Kidney (tissue), 22 donors: ENCODE measurements at places on chromosomes 4 and X. TPM values are rescaled to one million over a fixed set of nuclear protein-coding genes. Genes with fewer than 3 reads are reported as not detected.

The SOX3 gene
- not detected for total RNA-seq

The PLCXD1 gene
- total RNA-seq = 11.0 TPM

- peak within 1 kb of the TSS; percentile 99 for H3K4me3 ChIP-seq
- H3K27ac ChIP-seq = peak within 1 kb of the TSS; percentile 77
- peaks cover 5% of the 10 kb centered on the region for H3K27me3 ChIP-seq
- H3K36me3 ChIP-seq = no peaks in the 10 kb centered on the region
- peak; percentile 92 for DNase-seq
Observed at GRCh38 chrX:7147978-7148854, at the start of gene PUDP. Gene PUDP (minus strand): TSS chrX:7148153. CDS start chrX:7148113, 40 bp downstream.

The C1QTNF7 gene
- 2.2 TPM for total RNA-seq

DNA sequence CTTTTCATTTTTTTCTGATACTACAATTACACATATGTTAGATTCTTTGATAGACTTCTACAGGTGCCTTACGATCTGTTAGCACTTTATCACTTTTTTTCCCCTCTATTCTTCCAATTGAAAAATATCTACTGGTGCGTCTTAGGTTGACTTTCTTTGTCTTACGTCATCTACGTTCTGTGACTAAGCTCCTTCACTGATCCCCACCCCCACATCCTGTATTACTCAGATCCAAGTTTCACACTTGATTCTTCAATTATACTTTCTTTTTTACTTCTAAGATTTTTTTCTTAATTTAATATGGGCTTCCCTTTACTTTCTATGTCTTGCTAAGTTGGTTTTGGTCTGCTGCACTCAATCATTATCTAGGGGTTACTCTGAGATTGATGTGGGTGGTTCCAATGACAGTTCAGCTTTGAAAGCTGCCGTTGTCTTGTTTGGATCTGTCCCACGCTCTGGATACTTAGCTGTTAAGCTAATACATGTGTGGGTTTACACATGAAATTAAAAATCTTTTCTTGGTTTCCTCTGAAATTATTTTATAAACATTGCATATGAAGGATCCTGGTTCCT, 1321.1 kb downstream of the RAPGEF2 start:
- DNase-seq = no peak
- no peak overlapping the region for H3K27ac ChIP-seq
- no peaks in the 10 kb centered on the region for H3K36me3 ChIP-seq
- H3K4me3 ChIP-seq = no peak overlapping the region

The DGAT2L6 gene
- not detected for total RNA-seq

DNA sequence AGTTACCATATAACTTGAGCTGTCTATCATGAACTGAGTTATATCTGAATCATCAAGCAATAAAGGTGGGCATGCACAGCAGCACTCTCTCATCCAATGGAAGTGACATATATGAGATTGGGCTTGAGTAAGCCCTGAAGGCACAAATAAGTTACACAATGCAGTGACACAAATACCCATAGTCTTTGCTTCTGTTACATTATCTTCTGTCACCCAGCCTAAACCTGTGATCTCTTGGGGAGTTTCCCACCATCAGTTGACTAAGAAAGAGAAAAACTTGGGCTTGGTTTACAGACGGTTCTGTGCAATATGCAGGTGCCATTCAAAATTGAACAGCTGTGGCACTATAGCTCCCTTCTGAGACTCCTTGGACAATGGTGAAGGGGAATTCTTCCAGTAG, 138.8 kb upstream of the IL15 start:
- no peaks in the 10 kb centered on the region for H3K27me3 ChIP-seq
- H3K4me3 ChIP-seq = no peak overlapping the region
- H3K36me3 ChIP-seq = no peaks in the 10 kb centered on the region
- no peak overlapping the region for H3K27ac ChIP-seq
- no peak for DNase-seq

GRCh38 chr4:101851672-101852071, 61.1 kb downstream of the BANK1 start:
- no peaks in the 10 kb centered on the region for H3K36me3 ChIP-seq
- no peaks in the 10 kb centered on the region for H3K4me1 ChIP-seq
- no peak overlapping the region for H3K4me3 ChIP-seq
- no peak overlapping the region for H3K27ac ChIP-seq
- no peaks in the 10 kb centered on the region for H3K27me3 ChIP-seq
- no peak for DNase-seq

The STBD1 gene
- 4.5 TPM for total RNA-seq

The NIPAL1 gene
- total RNA-seq = 6.9 TPM

DNA sequence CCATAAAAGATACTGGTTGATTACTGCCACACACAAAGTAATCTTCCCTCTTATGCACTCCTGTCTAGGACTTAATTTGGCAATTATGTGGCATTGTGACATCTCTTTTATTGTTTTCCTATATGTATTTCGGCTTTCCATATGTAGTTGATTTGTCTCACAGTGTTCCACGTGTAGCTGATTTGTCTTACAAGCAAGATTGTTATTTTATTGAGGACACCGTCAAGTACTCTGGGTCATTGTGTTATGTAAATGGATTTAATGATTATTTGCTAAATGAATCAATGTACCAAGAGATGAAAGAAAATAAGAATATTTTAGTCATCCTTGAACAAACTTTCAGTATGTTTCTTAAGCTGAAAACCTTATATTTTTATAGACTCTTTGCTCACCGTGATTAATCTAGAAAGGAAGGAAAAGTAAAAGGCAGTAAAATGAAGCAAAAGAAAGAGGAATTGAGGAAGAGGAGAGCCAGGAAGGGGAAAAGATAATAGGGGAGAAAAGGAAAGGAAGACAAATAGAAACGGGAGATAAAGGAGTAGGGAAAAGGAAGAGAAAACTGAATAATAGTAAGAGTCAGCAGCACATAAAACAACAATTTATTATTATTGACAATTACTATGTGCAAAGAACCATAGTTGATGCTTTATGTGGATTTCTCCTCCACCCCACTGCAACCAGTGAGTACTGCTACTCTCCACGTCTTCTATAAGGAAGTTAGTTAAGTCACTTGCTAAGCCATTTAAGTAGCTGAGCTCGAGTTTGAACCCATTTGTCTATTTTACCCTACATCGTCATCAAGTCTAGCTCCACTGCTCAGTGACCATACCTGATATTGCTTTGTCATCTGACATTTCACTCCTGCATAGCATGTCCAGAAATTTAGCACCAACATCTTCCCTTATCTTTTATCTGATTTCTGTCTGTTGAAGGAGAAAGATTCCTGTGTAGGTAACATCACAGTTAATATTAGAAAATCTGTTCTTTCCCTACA, 336.5 kb downstream of the BMPR1B start:
- no peaks in the 10 kb centered on the region for H3K27me3 ChIP-seq
- DNase-seq = no peak
- no peak overlapping the region for H3K27ac ChIP-seq
- no peak overlapping the region for H3K4me3 ChIP-seq
- H3K36me3 ChIP-seq = no peaks in the 10 kb centered on the region

GRCh38 chrX:23385242-23385641, 50.6 kb downstream of the PTCHD1 start:
- H3K36me3 ChIP-seq = no peaks in the 10 kb centered on the region
- no peak for DNase-seq
- no peaks in the 10 kb centered on the region for H3K4me1 ChIP-seq
- no peaks in the 10 kb centered on the region for H3K27me3 ChIP-seq
- no peak overlapping the region for H3K4me3 ChIP-seq
- no peak overlapping the region for H3K27ac ChIP-seq

The TEX28 gene
- total RNA-seq = not detected

GRCh38 chrX:43750248-43750676, 94.2 kb downstream of the MAOA start:
- peak; percentile 74 for DNase-seq
- H3K4me3 ChIP-seq = no peak overlapping the region
- H3K36me3 ChIP-seq = no peaks in the 10 kb centered on the region
- no peaks in the 10 kb centered on the region for H3K4me1 ChIP-seq
- H3K27ac ChIP-seq = no peak overlapping the region
- peaks cover 6% of the 10 kb centered on the region for H3K27me3 ChIP-seq

GRCh38 chrX:27633328-27633727, 43.2 kb downstream of the DCAF8L2 start:
- no peak for DNase-seq
- no peak overlapping the region for H3K4me3 ChIP-seq
- no peak overlapping the region for H3K27ac ChIP-seq

DNA sequence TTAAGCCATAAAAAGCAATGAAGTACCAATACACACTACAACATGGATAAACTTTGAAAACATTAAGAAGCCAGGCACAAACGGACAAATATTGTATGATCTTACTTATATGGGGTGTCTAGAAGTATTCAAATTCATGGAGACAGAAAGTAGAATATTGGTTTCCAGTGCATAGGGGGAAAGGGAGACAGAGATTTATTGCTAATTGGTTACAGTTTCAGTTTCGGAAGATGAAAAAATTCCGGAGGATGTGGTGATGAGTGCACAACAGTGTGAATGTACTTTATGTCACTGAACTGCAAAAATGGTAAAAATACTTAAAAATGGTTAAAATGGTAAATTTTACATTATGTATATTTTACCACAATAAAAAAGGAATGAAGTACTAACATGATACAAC, 5.1 kb upstream of the PRDX4 start:
- no peaks in the 10 kb centered on the region for H3K27me3 ChIP-seq
- H3K4me3 ChIP-seq = no peak overlapping the region
- no peak overlapping the region for H3K27ac ChIP-seq
- H3K4me1 ChIP-seq = no peaks in the 10 kb centered on the region

The SUPT20HL1 gene
- not detected for total RNA-seq

The REELD1 gene
- total RNA-seq = 0.66 TPM

GRCh38 chr4:26365537-26366150, 44.8 kb downstream of the RBPJ start:
- H3K36me3 ChIP-seq = no peaks in the 10 kb centered on the region
- H3K27ac ChIP-seq = no peak overlapping the region
- H3K27me3 ChIP-seq = no peaks in the 10 kb centered on the region
- DNase-seq = no peak
- no peak overlapping the region for H3K4me3 ChIP-seq
- no peaks in the 10 kb centered on the region for H3K4me1 ChIP-seq

- H3K36me3 ChIP-seq = no peaks in the 10 kb centered on the region
- no peak overlapping the region for H3K27ac ChIP-seq
- no peak overlapping the region for H3K4me3 ChIP-seq
- peaks cover 2% of the 10 kb centered on the region for H3K4me1 ChIP-seq
- H3K27me3 ChIP-seq = no peaks in the 10 kb centered on the region
- DNase-seq = no peak
Observed at GRCh38 chr4:153348006-153348405, 3.5 kb downstream of the MND1 start.

GRCh38 chrX:136041254-136041812, 56.1 kb downstream of the SLC9A6 start:
- H3K27ac ChIP-seq = no peak overlapping the region
- H3K27me3 ChIP-seq = peaks cover 8% of the 10 kb centered on the region
- H3K4me1 ChIP-seq = no peaks in the 10 kb centered on the region

DNA sequence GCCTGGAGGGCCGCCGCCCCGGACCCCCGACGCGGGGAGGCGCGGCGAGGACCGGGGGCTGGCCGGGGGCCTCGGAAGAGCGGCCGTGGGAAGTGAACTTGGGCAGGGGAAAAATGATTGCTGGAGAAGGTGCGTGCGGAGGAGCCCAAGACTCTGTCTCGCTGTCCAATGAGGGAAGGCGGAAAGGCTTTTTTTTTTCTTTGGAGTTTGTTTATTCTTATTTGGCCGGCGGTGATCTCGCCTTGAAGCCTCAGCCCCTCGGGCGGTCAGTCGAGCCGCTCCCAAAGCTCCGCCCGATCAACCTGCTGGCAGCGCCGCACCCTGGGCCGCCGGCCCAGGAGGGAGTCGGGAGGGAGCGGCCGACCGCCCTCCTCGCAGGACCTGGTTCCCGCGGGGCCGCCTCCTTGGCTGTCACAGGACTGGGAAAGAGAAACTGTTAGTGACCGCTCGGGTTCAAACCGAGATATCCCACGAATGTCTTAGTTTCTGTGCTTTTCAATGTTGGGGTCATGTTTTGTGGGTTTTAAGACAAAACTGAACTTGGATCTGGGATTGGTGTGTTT, 2.5 kb downstream of the CPEB2 start:
- H3K4me1 ChIP-seq = peaks cover 12% of the 10 kb centered on the region
- H3K27me3 ChIP-seq = no peaks in the 10 kb centered on the region
- H3K27ac ChIP-seq = peak overlapping the region; percentile 100
- no peaks in the 10 kb centered on the region for H3K36me3 ChIP-seq
- peak overlapping the region; percentile 82 for H3K4me3 ChIP-seq
- DNase-seq = peak; percentile 94

GRCh38 chr4:140257461-140258305, 103.7 kb upstream of the MAML3 start:
- H3K36me3 ChIP-seq = no peaks in the 10 kb centered on the region
- H3K27me3 ChIP-seq = no peaks in the 10 kb centered on the region
- no peak for DNase-seq
- no peak overlapping the region for H3K4me3 ChIP-seq
- H3K27ac ChIP-seq = no peak overlapping the region

GRCh38 chrX:100831219-100831946, 11.2 kb downstream of the CSTF2 start:
- no peak overlapping the region for H3K27ac ChIP-seq
- H3K36me3 ChIP-seq = peaks cover 21% of the 10 kb centered on the region
- no peaks in the 10 kb centered on the region for H3K27me3 ChIP-seq
- H3K4me1 ChIP-seq = no peaks in the 10 kb centered on the region
- no peak for DNase-seq
